Stimulated activated CD4-positive, alpha-beta T cell treated with anti-CD3 and anti-CD28 coated beads, Interleukin-12 subunit alpha, Interleukin-12 subunit beta, amount 100 ng/mL, for 24 hours (primary cell): ENCODE measurements at places on chromosomes 5 and 9.

DNA sequence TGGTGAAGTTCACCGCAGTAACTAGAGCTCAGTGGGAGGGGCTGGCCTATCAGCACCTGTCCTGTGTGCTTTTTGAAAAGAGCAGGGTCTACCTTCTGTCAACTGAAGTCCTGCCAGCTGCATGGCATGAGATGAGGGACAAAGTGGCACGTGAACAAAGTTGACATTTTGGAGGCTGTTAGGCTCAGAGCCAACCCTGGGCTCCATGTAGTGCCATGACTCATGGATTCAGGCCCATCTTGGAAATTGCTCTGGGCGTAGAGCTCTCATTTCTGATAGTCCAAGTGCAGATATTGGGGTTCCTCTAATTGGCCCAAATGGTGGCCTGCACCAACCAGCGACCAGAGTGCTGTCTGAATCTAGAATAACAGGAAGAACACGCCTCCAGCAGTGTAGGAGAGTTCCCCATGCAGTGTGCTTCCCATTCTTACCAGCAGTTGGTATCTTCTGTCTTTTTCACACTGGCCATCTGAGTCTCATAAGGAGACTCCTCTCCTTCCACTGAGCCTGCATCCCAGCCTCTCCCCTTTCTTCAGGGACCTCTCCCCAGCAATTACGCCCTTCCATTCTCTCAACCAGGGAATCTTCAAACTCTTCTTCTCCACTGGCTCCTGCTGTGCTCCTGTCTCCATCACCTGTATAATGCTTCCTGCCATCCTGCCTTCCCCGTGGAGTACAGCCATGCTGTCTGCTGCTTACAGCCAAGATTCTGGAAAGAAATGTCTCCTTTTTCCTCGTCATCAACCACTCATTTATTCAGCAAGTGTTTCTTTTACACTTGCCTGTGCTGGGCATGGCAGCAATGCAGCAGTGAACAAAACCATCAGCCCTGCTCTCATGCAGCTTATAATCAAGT, 30.4 kb downstream of the IRF1 start:
- no peak for DNase-seq

- DNase-seq, result no peak
Observed at GRCh38 chr5:79181419-79182022, 54.4 kb upstream of the JMY start.

DNA sequence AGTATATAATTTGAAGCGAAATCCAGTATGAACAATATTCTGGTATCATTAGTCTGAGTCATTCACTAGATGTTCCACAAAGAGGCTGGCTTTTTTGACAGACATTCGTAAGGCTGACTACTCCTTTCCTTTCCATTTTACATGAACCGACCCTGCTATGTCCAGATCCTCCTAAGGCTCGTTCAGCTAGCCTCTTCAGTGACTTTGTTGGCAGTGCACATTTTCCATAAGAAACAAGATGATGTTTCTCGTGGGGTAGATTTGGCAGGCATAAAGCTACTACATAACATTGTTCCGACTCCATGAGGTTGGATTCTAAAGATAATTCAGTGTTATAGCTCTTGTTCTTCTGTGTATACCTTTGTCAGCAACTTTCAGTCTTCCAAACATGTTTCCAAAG, 49.0 kb downstream of the ZNF462 start:
- DNase-seq, result no peak

GRCh38 chr9:126880947-126881332, 20.5 kb downstream of the ZBTB34 start:
- DNase-seq, result no peak

DNA sequence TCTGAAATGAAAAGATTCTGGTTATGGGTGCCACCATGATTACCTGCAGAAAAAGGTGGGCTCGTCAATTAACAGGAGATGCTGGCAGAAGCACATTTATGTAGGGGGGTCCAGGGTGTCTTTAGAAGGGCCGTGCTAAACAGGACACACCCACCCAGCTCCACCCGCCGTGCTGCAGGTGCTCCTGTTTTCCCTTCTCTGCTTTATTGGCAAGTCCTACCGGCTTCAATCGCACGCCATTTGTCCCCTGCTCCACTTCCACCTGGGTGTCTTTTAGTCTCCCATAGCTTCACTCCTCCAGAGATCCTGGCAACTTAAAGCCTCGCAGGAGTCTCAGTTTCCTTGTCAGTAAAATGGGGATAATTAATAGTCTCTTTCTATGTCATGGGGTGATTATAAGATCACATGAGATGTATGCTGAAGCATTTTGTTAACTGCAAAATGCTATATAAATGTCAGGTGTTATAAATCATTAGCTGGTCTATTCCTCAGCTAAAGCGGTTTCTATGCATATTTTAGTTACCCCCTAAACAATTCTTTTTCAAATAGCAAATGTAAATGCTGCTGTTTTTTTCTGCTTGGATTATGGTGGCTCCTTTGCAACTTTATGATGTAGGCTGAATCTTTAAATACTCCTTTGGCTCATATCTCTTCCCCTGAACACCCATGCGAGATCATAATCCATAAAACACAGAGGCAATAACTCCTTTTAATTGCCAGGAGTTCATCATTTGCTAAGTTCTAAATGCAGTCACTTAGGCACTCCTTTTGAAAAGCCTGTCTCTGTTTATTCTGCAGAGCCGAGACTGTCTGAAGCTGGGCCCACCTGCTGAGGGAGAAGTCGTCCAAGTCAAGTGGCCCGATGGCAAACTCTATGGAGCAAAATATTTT, 406.9 kb downstream of the KDM4C start:
- no peak for DNase-seq

GRCh38 chr5:65693121-65693520, 28.8 kb downstream of the SGTB start:
- DNase-seq, result no peak

- no peak for DNase-seq
Observed at GRCh38 chr9:129013674-129014073, 14.5 kb downstream of the SH3GLB2 start.

GRCh38 chr9:122406070-122406890, 35.5 kb downstream of the PTGS1 start:
- no peak for DNase-seq

DNA sequence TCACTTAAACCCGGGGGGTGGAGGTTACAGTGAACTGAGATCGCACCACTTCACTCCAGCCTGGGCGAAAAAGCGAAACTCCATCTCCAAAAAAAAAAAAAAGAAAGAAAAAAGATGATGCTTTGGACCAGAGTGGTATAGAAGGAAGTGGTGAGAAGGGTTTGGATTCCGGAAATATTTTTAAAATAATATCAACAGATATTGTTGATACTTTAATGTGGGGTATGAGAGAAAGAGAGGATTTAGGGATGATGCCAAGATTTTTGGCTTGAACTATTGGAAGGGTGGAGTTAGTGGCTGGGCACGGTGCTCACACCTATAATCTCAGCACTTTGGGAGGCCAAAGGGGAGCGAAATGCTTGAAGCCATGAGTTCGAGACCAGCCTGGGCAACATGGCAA, 49.6 kb upstream of the PLIN2 start:
- no peak for DNase-seq

DNA sequence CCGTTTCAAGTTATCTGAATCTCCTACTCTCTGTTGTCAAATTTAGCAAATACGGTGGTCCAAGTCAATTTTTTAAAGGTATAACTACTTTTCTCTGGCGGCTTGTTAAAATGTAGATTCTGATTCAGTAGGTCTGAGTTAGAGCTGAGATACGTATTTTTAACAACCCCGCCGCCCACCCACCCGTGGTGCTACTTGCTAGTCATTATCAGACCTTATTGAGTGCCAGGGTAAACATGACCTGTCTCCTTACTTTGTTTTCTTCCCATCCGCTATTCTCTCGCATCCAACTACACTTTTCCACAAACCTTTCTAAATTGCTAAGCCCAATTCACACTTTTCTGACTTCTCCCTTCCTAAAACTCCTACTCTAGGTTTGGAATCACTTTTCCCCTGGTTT, 694 bp upstream of the PLAA start:
- DNase-seq, result no peak

GRCh38 chr5:128671943-128672342, 133.9 kb upstream of the FBN2 start:
- no peak for DNase-seq

GRCh38 chr5:14239951-14240350, 96.8 kb downstream of the TRIO start:
- DNase-seq, result no peak

DNA sequence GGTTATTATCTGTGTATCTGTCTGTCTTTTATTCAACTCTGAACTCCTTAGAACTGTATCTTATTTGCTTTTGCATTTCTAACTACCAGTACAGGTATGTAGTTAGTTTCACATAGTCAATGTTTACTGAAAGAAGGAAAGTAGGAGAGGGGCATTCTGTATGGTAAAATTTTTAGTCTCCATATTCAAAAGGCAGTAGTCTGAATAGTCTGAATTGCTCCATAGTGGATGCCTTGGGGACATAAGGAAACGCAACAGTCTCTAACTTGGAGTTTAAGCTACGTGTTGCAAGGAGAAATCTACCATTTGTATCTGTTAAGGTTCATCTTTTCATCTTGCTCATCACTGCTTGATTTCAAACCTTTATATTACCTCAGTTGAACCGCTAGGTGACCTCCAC, 26.2 kb downstream of the RASGRF2 start:
- no peak for DNase-seq

- DNase-seq, result peak; percentile 3
Observed at GRCh38 chr5:53425687-53426511, 54.5 kb upstream of the FST start.

DNA sequence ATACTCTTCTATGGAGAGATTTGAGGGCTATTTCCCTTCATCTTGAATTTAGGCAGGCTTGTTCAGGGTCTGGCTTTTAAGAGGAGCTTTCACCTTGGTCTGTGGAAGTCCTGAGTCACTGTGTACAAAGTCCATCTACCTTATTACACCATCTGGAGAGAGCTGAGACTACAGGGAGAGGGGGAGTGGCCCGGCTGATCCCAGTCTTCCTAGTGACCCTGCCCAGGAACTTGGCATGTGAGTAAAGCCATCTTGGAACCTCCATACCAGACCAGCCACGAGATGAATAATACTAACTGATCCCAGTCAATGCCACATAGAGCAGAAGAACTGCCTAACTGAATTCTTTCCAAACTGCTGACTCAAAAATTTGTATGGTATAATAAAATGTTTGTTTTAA, 8.4 kb upstream of the IL6ST start:
- no peak for DNase-seq

DNA sequence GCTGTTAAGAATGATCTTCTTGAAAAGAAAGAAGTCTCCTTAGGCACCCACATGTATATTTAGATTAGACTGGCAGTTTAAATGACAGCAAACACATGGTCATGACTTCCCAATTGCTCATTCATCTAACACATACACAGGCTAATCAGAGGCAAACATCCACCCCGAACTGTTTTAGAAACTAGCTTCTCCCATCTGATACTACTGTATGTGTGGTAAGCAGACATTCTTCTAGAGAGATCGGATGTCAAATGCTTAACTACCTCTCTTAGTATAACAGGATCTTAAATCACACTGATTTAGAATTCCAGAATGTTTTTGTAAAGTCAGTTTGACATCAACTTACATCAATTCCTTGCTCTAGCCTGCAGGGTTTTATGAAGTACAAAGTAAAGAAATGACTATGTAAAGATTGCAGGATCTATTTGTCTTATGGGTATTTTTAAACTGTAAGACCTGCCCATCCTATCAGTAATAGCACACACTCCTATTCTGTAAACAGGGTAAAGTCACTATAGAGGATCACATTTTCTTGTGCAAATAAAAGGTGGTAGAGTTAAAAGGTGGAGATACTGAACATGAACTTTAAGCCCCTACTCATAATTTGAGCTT, 239.7 kb downstream of the MLLT3 start:
- DNase-seq, result no peak

- no peak for DNase-seq
Observed at GRCh38 chr9:85045271-85045670, 375.7 kb downstream of the NTRK2 start.

DNA sequence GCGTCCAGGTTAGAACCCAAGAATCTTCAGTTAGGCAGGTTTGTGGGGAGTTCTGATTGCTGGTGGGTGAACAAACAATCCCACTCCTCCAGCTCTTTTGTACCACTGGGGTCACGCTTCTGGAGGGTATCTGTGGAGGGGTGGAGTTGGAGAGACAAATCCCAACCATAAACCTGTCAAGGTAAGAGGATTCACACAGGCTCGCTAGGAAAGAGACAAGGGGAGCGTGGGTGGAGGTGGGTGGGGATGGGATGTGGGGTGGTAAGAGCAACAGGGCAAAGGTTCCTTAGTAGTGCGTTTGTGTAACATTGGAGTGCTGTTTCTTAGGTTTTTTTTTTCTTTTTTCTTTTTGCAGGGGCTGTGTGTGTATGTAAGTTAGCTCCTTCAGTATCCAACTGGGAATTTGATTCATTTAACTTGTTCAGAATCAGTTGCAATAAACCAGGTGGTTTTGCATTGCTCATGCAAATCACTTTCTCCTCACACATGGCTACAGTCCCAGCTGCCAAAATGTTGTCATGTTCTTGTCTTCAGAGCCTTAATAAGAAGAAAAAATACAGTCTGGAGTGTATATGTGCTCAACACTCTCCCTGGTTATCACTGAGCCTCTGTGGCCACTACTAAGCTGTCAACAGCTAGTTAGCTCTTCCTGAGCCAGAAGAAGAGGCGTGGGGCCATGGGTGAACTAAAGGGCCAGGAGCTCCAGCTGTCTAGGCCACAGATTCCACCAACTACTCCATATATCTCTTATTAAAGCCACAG, 164.0 kb upstream of the RAD23B start:
- DNase-seq, result no peak

DNA sequence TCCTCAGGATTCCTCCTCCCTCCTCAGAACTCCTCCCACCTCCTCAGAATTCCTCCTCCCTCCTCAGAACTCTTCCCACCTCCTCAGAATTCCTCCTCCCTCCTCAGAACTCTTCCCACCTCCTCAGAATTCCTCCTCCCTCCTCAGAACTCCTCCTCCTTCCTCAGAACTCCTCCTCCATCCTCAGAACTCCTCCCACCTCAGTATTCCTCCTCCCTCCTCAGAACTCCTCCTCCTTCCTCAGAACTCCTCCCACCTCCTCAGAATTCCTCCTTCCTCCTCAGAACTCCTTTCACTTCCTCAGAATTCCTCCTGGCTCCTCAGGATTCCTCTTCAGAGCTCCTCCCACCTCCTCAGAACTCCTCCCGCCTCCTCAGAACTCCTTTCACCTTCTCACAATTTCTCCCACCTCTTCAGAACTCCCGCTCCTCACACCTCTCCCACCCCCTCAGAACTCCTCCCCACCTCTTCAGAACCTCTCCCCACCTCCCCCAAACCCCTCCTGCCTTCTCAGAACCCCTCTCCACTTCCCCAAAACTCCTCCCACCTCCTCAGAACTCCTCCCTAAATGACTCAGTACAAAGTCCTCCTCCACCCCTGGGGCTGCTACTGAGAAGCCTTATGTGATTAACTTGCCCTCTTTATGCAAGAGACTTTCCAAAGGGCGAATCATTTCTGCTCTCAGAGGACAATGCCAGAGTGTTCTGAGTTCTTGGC, 23.2 kb downstream of the SLC46A2 start:
- peak; percentile 18 for DNase-seq

DNA sequence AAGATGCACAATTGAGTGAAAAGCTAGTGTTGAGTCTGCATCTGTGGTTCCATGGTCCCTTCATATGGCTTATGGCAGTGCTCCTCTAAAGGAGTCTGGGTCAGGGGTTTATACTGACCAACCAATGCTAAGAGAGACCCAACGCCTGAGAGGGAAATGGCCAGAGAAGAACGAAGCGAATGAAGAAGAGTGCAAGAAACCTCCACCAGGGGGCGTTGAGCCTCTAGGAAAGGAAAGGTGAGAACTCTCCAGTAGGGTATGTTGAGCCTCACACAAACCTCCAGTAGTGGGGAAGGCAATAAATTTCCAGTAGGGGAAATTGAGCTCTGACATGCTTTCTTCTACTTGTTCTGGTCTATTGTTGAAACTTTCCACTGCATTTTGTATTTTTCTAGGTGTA, 470.6 kb downstream of the PRDM9 start:
- no peak for DNase-seq

- DNase-seq, result no peak
Observed at GRCh38 chr9:99040911-99041582, 63.9 kb upstream of the TGFBR1 start.
